G401 (cell line): ENCODE measurements at places on chromosomes 11 and 22.

- DNase-seq = no peak
Measured at GRCh38 chr11:128867277-128867676, at the start of gene KCNJ1. TSS of gene KCNJ1 (minus strand) at chr11:128867296. CDS start at chr11:128840243, 27,053 bp downstream.

DNA sequence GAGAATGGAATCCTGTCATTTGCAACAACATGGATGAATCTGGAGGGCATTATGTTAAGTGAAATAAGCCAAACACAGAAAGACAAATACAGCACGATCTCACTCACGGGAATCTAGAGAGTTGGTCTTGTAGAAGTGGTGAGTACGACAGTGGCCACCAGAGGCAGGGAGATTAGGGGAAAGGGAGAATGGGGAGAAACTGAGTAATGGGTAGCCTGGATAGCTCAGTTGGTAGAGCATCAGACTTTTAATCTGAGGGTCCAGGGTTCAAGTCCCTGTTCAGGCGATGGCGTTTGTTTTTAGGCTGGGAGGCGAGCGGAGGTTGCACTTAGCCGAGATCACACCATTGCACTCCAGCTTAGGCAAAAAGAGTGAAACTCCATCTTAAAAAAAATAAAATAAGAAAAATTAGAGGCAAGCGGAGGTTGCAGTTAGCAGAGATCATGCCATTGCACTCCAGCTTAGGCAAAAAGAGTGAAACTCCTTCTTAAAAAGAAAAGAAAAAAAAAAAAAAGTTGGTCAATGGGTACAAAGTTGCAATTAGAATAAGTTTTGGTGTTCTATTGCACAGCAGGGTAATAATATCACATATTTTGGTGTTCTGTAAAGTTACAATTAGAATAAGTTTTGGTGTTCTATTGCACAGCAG lies 95.7 kb upstream of the UBASH3B start:
- DNase-seq = no peak

GRCh38 chr11:81874635-81875034 lies 859.0 kb downstream of the FAM181B start:
- DNase-seq = no peak

DNA sequence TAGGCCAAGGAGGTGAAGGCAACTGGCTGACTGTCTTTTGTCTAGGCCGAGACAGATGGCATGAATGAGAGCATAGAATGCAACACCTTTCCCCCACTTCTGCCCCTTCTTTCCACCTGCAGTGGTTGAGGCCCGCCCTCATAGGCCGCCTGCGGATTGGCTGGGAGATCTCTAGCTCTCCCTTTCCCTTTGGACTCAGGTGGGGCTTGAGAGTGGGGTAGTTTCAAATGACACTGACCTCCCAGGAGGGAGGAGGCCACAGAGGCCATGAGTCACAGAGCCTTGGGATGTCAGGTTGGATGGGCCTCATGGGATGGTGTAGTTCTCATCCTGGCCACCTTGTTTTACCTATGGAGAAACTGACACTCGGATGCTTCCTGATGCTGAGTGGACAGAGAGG lies 9.1 kb downstream of the MICAL2 start:
- DNase-seq = no peak

- DNase-seq = no peak
Measured at GRCh38 chr11:94799726-94800125, 31.6 kb downstream of the AMOTL1 start.

- peak; percentile 46 for DNase-seq
Measured at GRCh38 chr11:75558939-75559843, 2.9 kb upstream of the SERPINH1 start.
